ENCODE measurements at places on chromosomes 16 and 17.

DNA sequence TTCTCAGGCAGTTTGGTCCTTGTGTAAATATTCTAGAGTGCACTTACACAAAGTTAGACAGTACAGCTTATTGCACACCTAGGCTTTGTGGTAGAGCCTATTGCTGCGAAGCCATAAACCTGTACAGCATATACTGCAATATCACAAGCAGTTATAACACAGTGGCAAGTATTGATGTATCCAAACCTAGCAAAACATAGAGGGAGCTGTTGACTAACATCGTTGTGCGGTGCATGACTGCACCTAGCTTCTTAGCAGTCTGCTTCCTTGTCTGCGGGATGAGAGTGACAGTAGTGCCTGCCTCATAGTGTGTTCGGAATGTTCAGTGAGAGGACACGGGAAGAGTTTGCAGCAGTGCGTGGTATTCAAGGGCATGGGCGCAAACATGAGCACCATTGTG lies 78.9 kb downstream of the MPRIP start:
- DNase-seq, result no peak

- DNase-seq, result no peak
Measured at GRCh38 chr16:48511071-48511540, 98.9 kb downstream of the N4BP1 start.

DNA sequence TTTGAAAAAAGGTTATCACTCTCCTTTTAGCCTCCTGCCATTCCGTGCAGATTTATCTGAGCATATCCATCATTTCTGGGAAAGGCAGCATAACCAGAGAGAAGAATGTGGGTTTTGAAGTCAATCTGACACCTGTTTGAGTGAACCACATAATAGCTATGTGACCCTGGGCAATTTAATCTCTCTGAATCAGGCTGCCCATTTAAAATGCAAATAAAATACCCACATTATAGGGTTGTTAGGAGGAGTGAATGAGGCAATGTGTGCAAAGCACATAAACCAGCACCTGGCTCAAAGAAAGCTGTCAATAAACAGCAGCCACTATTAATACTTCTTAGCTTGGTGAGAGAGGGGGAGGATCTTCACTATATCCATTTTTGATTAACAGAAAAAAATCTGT lies 88.0 kb downstream of the CACNG1 start:
- DNase-seq, result no peak

- DNase-seq, result no peak
Measured at GRCh38 chr17:35192708-35193107, 1.5 kb downstream of the SLC35G3 start.

DNA sequence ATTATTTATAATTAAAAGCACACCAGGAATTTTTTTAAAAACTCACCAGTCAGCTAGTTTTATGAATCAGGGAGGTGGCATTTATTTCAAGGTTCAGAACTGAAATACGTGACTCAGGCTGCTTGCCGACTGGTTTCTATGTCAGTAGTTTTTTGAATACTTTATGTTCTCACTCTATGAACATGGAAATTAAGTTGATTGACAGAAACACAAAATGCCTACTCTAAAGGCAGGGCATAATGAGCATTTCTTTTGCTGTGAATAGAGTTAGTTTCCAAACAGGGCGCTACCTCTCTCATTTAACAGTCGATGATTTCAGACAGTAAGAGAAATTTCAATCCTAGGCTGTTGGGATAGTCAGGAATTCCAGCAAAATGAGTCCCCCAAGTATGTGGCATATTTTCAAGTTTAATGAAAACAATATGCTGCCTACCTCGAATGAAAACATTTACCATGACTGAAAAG lies 6.7 kb downstream of the HS3ST3B1 start:
- DNase-seq, result no peak

GRCh38 chr17:74042744-74043486 lies 160.6 kb upstream of the RPL38 start:
- DNase-seq, result no peak

GRCh38 chr17:11294826-11295225 lies 53.8 kb downstream of the SHISA6 start:
- DNase-seq, result no peak

DNA sequence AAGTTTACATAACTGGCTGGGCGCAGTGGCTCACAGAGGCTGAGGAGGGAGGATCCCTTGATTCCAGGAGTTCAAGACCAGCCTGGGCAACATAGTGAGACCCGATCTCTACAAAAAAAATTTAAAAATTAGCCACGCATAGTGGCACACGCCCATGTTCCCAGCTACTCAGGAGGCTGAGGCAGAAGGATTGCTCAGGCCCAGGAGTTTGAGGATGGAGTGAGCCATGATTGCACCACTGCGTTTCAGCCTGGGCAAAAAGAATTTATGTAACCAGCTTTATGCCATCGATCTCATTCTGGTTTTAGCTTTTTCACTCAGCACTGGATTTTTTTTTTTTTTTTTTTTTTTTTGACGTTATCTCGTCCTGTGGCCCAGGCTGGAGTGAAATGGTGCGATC lies 9.1 kb upstream of the CD300E start:
- no peak for DNase-seq

DNA sequence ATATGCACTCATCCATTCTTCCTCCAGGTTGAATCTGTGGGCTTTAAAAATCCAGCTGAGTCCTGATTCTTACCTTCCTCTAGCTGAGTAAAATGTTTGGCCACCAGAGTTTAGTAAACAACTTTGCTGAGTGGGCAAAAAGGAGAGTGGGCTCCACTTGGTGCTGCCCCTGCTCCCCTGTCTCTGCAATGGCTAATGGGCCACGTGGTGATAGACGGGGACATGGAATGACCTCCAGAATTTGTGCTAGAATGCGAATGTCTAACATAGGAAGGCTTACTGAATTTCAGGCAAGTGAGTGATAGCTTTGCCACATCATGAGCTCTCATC lies 137.3 kb upstream of the CES5A start:
- no peak for DNase-seq

GRCh38 chr17:1495265-1495989 lies 2.9 kb upstream of the MYO1C start:
- DNase-seq, result no peak

- DNase-seq, result no peak
Measured at GRCh38 chr17:75315541-75316243, 26.5 kb upstream of the SLC25A19 start.

All from activated T-helper 1 cell treated with anti-CD3 and anti-CD28 coated beads, Interleukin-2, amount 50 U/mL, for 16 hours (primary cell).